ENCODE measurements at places on chromosomes 3 and 15.

DNA sequence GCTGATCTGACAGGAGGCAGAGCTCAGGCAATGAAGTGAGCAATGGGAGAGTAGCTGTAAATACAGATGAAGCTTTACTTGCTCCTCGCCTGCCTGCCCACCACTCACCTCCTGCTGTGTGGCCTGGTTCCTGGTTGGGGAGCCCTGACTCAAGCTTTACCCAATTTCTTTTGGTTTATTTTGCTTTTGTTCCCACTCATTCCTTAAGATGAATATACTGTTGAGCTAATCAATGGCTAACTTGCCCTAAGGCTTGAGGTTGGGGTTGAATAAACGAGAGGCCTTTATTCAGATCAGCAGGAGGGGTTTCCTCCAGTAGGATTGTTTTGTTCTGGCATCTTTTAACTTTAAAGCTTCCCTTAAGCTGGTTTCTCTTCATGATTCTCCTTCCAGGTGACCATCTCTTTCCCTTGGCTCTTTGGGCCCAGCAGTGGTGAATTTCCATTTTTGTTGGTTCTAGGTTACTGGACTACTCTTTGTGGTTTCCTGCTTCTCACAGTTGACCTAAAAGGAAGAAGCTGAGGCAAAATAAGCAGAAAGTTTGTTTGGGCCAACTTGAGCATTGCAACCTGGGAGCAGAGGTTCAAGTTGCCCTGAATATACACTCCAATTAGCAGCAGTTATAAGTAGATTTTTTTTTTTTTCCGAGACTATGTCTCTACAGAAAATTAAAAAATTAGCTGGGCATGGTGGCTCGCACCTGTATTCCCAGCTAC lies 44.4 kb downstream of the STARD9 start:
- DNase-seq, result no peak

GRCh38 chr3:111831840-111832239 lies 27.2 kb upstream of the PHLDB2 start:
- DNase-seq, result no peak

- DNase-seq, result no peak
Observed at GRCh38 chr3:182284793-182285192, 508.5 kb upstream of the ATP11B start.

GRCh38 chr15:66884661-66885237 lies 180.7 kb upstream of the SMAD3 start:
- DNase-seq, result no peak

- DNase-seq, result no peak
Observed at GRCh38 chr3:28841441-28841840, 439.4 kb upstream of the RBMS3 start.

DNA sequence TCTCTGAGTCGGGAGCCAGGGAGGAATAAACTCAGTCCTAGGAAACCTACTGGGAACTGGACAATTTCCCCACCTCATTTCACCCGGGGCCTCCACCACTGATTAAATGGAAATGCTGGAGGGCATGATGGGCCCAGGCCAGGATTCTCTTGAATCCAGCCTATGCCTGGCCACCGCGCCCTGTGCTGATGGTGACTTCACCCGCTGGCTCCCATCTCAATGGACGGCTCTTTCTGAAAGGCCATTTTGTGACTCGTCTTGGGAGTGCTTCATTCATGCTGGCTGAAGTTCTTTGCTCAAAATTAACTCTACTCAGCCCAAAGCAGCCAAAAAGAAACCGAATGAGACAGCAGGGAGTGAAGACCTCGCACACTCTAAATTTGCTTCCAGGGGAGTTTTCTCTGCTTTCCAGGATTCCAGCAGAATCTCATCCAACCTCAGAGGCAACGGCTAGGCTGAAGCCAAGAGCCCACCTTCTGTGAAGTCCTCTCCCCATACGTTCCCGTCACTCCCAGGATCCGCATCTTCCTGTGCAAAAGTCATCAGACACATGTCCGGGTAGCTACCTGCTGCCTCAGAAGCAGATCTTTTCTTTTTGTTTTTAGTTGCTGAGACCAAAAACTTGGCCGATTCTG lies 266.0 kb upstream of the ICE2 start:
- no peak for DNase-seq

DNA sequence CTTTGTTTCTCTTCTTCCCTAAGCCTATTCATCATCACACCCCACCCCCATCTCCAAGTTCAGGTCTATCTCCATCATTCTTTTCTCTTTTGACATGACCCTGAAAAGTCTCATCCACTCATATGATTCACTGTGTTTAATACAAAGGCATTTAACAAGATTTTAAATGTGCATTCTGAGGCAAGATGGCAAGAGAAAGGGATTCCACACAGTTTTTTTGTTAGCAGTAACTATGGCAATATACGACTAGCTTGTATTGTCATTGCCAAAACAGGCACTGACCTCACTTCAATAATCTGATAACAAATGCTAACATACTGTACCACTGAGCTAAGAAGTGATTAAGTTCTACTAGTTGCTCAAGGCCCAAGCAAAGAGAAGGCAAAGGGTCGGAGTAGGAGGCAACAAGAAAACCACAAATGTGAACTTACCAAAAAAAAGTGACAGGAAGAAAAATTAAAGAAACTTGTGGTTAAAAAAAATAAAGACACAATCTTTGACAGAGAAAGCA lies 53.2 kb downstream of the FBN1 start:
- DNase-seq, result no peak

- no peak for DNase-seq
Observed at GRCh38 chr3:57464011-57464410, 80.1 kb downstream of the DNAH12 start.

DNA sequence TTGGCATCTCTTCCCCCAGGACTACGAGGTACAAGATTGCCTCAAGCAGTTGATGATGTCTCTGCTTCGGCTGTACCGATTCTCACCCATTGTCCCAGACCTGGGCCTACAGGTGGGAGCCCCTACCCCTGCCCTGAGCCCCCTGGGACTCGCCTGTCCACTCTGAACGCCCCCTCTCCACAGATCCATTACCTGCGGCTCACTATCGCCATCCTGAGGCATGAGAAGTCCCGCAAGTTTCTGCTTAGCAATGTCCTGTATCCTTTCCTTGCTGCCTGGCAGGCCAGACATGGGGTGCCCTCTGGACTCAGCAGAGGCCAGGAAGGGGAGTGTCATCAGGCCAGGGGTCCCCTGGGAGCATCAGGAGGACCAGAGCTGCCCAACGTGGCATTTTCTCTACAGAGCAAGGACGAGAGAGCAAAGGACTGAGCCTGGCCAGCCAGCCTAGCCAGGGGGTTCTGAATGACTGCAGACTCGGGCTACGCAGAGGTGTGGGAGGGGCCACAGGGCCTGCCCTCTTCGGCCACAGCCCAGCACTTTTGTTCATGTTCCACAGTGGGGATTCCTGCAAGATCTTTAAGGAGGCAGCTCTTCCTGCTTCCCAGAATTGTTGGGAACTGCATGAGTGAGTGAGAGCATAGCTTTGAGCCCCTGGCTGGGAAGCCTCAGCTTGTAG lies 11.2 kb downstream of the RNF123 start:
- no peak for DNase-seq

- DNase-seq, result no peak
Observed at GRCh38 chr3:68207327-68207726, 552.9 kb upstream of the SUCLG2 start.

All from NCI-H1436 treated with DMSO at 0.1 percent for 48 hours (cell line).